ENCODE measurements at places on chromosomes 6 and 20.

GRCh38 chr20:53517146-53517545, 76.5 kb downstream of the ZNF217 start:
- no peak for DNase-seq

DNA sequence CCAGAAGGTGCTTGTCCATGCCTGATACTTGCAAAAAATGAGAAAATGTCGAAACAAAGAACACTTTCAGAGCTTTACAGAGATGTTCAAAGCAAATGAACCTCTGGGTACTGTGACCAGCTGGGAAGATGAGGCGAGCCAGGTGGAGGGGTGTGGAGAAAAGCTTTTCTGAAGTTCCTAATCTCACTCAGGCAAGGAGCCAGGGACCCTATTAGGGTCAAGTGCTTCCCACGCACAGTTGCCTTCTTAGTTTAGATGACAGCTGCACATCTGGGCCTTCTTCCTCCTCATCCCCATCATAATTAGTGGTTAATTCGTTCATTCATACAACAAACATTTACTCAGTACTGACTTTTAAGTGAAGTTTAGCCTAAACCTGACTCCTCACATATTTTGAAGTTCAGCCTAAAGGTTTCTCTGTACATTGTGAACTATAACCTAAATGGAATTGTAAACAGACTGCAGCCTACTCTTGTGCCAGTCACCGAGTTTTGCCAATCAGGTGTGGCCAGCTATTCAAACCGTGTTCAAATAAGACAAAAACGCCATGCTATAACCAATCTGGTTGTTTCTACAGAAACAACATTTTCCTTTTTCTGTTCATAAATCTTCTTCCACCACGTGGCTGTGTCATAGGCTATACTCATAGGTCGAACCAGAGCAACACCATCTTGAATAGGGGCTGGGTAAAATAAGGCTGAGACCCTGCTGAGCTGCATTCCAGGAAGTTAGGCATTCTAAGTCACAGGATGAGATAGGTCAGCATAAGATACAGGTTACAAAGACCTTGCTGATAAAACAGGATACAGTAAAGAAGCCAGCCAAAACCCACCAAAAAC, 19.3 kb upstream of the AHCY start:
- DNase-seq: no peak

DNA sequence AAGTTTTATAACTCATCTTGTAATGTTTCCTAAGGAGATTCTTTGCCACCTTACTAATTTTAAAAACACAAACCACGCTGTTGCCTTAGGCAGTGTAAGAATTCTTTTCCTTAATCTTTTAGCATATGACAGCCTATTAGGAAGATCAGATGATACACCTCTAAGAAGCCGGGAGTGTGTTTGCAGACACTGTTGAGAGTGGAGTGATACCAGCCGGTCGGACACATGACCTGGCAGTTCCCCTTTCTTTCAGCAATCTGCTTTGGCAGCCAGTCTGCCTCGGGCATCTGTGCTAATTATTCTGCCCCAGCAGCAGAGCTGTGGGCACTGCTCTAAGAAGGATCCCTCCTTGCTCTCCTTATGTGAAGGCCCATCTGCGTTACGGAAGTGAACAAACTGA, 50.9 kb downstream of the PLCB4 start:
- DNase-seq: no peak

GRCh38 chr6:15160812-15161211, 85.1 kb upstream of the JARID2 start:
- no peak for DNase-seq

DNA sequence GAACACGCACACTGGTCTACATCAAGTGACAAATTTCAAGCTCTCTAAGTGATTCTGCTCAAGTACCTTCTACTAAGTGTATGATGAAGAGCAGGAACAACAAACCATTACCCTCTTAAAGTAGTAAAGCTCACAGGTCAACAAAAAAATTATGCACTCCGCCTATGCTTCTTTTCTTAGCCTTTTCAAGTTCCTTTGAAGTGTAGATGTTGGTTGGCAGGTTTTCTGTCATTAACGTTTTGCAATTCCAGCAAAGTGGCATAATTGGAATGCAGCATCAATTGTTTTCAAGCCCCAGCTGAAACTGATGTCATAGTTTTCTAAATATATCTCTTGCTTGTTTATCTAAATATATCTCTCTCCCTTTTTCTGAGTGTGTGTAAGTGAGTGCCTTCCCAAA, 396.9 kb upstream of the EYS start:
- no peak for DNase-seq

DNA sequence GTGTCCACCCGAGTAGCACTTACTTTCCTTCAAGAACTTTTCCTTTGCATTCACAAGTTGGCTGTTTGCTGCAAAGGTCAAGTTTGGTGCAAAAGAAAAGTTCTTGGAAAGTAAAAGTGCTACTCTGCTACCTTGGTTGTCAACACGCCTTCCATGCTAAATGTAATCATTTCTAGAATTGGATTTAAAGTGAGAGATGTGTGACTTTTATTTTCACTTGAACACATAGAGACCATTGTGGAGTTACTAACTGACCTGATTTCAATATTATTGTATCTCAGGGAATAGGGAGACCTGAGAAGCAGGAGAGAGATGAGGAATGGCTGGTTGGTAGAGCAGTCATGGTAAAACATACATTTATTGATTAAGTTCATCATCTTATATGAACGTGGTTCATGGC, 49.7 kb upstream of the IFNGR1 start:
- no peak for DNase-seq

- no peak for DNase-seq
Measured at GRCh38 chr6:106510090-106510970, 119.0 kb downstream of the RTN4IP1 start.

- DNase-seq: no peak
Measured at GRCh38 chr6:45896783-45897441, 118.7 kb downstream of the CLIC5 start.

DNA sequence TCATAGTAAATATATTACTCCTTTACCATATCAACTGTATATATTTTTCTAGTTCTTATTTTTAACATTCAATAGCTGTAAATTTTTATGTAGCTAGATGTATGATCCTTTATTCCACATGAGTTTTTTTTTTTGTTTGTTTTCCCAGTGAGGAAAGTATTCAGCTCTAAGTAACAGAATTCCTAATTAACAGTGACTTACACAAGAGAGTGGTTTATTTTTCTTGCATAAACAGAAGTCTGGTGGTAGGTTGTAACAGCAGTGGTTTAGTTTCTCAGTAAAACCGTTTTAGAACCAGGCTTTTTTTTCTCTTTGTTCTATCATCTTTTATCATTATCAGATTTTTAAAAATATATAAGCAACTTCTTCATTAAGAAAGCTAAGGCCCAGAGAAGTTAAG, 116.9 kb upstream of the FLRT3 start:
- no peak for DNase-seq

DNA sequence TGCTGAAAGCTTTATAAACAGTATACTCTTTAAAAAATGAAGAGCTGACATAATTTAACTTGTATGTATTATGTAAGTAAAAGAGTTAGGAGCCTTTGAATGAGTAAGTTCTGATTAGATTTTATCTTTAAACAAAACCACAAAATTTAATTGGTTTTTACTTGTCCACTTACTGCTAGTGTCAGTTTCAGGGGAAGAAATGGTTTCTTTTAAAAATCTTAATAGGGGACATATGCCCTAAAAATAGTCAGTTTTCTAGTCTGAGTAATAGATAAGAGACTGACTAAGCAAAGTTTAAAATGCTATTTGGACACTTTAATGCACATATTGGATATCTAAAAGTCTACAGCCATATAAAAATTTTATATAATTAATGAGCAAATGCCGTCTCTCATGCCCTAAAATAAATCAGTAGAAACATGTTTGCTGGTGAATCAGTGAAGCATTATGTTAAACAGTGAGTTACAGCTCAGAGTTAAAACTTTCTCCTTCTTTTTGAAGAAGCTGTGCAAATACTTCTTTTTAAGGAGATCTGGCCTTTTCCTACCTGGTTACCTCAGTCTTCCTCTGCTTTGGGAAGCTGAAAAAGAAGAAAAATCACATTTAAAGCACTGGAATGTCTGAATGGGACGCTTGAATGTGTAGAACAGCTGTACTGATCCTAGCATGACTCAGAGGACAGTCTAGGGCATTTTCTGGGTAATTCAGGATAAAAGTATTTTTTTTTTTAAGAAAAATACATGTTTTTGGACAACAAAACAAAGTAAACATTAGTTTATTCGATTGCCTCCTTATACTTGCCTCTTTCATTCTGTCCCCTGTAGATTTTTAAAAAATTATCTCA, 55.3 kb downstream of the CDH26 start:
- no peak for DNase-seq

- no peak for DNase-seq
Measured at GRCh38 chr6:170122651-170123050, 168.2 kb downstream of the DLL1 start.

- DNase-seq: no peak
Measured at GRCh38 chr6:13813621-13814175, 659 bp downstream of the MCUR1 start.

DNA sequence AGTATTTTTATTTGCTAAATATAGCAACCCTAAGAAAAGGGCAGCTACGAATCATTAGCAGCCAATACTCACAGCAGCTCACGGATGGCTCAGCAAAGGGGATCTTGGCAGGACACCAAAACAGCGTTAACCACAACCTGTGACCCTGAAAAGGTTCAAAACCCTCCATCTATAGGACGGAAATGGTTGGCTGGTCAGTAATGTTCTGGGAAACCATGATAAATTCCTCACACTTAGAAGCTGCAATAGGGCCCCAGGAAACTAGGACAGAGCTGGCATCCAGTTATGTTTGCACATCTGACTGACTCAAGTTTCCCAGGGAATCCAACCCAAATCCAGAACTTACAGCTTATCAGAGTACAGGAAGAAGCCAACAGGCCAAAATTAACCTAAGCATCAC, 30.9 kb upstream of the PTPRT start:
- DNase-seq: no peak

DNA sequence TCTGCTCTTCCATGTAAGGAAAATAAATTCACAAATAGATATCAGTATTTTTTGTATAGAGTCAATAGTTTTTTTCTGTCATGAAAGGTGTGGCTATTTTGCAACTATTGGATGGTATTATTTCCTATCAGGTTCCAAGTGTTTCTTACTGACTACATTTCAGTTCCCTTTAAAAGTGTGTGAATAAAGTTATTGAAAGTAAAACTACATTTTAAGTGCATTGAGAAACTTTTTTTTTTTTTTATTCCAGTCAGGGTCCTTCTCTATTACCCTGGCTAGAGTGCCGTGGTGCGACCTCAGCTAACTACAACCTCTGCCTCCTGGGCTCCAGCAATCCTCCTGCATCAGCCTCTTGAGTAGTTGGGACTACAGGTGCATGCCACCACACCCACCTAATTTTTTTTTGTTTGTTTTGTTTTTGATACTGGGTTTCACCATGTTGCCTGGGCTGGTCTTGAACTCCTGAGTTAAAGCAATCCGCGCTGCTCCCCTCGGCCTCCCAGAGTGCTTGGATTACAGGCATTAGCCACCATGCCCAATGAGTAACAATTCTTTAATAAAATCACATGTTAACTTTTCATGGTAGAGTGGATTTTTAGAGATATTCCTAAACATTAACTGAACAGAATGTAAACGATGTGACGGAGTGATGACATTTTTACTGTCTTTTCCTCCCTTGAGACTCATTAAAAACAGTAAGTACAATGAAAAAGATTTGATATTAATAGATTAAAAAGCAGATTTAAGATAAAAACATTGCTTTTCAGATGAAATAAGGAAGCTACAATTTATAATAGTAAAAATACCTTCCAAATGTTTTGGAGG, 69.7 kb upstream of the ADGRF4 start:
- no peak for DNase-seq

DNA sequence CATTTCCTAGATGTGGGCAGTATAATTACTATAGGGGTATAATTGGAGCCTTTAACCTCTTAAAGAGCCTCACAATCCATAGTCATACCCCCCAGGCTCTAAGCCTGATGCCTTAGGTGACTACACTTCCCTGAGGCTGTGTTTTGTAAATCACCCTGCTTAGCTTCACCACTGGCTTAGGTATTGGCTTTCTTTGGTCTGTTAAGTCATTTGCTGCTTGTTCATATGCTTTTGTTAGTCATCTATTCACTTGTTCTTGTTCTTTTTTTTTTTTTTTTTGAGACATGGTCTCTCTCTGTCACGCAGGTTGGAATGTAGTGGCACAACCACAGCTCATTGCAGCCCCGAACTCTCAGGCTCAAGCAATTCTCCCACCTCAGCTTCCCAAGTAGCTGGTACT, 26.7 kb downstream of the KAT14 start:
- no peak for DNase-seq

DNA sequence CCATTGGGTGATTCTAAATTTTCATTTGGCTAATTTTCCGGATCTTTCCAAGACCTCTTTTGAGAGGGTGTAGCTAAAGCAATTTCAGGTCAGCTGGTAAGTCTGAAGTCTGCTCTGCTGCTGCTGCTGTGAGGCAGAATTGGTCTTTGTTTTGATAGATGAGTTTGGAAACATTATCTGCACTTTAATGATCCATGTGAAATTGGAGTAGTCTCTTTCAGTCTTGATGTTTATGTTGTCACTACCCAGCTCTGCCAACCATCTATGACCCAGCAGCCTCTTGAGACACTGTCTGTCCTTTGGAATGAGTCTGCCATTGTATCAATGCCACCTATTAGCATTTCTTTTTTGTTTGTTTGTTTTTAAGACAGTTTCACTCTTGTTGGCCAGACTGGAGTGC, 44.1 kb downstream of the TXNDC5 start:
- no peak for DNase-seq

GRCh38 chr6:131736811-131737210, 26.0 kb upstream of the CTAGE9 start:
- DNase-seq: no peak

DNA sequence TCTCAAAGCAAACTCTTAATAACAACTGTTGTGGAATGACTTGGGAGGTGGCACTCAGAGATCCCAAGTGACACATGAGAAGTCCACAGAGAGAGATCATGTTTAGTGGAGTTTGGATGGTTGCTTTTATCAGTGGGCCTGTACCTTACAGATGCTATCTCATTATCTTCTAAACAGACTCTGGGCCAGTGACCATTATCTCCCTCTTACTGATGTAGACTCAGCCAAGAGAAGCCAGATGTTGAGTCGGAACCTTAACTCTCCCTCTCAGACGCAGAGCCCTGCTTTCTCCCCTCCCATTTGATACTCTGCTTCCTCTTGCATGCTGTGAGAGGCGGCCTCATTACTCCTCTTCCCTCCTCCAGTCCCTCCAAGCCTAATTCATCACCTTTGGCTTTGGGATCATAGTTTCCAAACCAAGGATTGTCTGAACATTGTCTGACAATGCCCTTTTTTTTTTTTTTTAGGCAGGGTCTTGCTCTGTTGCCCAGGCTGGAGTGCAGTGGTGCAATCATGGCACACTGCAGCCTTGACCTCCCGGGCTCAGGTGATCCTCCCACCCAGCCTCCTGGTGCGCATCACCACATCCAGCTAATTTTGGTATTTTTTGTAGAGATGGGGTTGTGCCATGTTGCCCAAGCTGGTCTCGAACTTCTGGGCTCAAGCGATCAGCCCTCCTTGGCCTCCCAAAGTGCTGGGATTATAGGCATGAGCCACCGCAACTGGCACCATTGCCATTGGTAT, 4.5 kb upstream of the DDR1 start:
- DNase-seq: no peak

DNA sequence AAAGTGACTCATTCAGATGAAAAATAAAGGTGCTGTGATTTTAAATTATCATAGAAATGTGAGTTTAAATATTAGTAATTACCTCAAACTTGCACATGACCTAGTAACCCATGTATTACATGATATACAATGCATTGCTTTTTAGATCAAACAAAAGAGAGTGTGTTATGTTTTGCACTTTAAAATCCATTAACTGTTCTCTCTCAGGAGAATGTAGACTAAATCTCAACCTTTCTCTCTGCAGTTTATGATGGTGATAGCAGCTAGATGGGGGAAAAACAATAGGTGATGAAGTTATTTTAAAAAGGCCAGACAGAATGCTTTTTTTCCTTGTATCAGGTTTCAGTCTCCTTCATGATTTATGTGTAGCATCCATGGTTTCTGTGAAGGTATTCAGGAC, 404.4 kb upstream of the RNF217 start:
- no peak for DNase-seq

All from stimulated activated CD8-positive, alpha-beta memory T cell treated with anti-CD3 and anti-CD28 coated beads, Interleukin-2, amount 100 ng/mL, for 1 hour (primary cell).